ENCODE measurements at places on chromosomes 12 and 14.

GRCh38 chr14:25351269-25351668, 301.3 kb upstream of the STXBP6 start:
- no peak for DNase-seq

- DNase-seq, result peak; percentile 90
Measured at GRCh38 chr14:99415496-99416281, 65.0 kb downstream of the SETD3 start.

DNA sequence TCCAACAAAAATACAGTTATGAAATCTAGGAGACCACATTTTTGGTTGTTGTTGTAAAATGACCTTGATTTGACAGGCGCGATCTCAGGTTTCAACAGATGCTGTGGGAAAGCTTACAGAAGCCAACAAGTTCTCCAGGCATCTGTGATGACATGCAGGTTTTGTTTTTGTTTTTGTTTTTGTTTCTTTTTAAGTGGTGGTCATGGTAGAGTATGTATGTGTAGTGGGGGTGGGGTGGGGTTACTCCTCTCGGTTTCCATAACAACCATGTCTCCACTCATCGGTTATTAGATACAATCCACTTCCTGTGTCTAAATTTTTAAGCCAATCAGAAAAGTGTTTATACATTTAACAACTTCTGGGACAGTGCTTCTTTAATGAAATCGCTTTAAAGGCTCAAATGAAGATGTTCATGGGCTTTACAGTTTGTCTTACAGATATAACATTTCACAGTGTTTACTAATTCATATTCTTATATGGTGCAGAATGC, 199.9 kb upstream of the FOXN3 start:
- DNase-seq, result no peak

- no peak for DNase-seq
Measured at GRCh38 chr12:1534748-1535147, 59.6 kb downstream of the FBXL14 start.

- no peak for DNase-seq
Measured at GRCh38 chr14:29311983-29312382, 545.4 kb downstream of the FOXG1 start.

DNA sequence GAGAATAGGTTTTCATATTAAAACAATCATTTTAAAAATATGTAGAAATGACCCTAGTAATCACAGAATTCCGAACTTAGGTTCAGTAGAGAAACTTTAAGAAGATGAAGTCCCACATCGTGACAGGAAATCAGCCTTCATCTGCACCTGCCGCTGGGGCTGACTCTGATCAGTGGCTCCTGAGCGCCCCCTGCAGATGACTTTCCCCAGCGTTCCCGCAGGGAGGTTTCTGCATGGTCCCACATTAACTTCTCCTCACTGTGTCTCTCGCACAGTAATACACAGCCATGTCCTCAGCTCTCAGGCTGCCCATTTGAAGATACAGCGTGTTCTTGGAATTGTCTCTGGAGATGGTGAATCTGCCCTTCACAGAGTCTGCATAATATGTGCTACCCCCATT, 1131.1 kb downstream of the TMEM121 start:
- peak; percentile 2 for DNase-seq

DNA sequence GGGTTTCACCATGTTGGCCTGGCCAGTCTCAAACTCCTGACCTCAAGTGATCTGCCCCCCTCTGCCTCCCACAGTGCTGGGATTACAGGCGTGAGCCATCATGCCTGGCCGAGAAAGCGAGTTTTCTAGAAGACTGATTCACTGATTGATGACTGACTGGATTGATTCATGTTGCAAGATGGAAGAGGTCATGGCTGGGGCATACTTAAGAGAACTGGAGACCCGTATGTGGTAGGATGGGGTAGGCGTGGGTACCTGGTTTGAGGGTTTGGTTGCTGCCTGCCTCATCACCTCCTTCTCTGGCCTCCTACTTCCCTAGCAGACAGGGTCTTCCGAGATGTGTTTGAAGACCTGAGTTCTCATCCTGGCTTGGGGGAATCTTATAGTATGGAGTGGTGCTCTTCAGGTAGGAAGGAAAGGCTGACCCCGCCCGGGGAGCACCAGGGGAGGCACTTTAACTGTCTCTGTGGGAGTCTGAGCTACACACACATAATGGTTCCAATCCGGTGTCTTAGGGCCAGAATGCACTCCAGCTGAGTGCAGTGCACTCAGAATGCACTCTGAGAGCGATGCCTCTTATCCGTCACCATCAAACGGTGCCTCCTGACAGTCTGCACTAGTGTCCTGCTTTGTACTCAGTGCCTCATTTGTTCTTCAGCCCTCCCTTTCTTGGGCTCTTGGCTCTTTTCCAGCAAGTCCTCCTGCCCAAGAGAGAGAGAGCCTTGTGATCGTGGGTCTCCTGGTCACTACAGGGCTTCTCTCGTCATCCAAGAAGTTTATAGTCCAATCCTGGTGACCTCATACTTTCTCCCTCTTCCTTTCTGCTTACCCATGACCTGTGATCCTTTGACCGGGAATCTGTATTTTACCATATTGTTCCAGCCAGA, 19.7 kb downstream of the PLEKHG3 start:
- DNase-seq, result peak; percentile 33

DNA sequence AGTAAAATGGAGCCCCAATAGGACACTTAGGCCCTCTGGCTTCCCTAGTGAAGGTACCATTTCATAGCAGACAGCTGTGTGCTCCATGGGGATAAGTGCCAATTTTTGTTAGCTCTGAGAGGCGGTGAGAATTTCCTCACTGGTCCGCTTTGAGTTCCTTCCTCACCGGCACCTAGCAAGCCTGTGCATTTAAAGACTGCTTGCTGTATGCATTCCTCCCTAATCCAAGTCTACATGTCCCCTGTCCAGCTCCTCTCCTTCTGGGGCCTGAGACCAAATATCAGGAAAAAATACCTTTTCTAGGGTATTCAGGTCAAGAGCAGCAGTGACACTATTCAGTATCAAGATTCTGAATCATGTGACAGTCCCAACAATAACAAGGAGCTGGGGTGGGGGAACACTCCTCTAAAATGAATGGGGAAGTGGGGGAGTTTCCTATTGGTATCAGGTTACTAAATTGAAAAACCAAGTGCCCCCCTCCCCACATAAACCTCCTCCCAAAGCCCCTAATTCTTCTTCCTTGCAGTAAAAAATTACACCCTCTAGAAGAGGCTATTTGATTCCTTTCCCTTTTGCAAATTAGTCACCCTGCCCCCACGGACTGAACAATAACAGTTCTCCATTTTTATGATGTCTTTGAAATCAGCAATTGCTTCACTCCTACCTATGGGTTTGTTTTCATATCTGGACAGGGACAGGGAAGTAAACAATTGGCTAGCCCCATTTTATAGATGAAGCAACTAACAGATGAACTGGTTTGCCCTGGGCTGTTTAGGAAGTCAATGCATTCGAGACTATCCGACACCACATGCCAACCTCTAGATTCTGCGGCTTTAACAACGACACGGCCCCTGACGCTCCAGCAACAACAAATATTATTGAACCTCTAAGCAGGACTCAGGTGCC, 28.9 kb downstream of the BCL11B start:
- DNase-seq, result no peak

DNA sequence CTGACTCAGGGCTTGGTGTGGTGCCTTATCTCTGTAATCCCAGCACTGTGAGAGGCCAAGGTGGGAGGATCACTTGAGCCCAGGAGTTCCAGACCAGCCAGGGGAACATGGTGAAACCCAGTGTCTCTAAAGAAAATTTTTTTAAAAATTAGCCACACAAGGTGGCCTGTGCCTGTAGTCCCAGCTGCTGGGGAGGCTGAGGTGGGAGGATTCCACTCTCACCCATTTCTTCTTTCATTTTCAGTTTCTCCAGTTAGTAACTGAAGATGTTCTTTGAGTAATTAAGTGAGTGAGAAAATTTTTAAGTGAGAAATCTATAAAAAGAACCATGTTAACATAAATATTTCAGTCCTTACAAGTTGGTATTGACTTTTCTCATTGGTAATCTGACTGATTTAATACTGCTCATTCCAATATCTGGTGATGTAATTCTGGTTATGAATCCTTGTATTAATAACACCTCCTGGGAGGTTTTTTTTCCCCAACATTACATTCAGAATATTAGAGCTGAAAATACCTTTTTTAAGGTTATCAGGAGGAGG, 6.1 kb downstream of the METTL3 start:
- no peak for DNase-seq

DNA sequence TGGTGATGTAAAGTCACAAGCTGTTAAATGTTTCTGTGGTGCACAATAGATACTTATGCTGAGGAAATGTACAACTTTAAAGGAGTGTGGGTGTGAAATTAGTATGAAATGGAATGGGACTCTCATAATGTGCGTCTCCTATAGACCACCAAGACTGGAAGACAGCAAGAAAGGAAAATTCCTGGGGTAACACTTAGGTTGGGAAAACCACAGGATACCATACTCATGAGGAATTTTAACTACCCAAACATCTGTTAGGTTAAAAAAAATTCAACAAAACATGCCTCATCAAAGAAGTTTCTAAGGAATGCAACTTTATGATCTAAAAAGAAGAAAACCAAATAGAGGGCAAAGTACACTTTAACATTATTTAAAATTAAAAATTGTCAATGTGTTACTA, 113.7 kb upstream of the MYF6 start:
- no peak for DNase-seq

- DNase-seq, result no peak
Measured at GRCh38 chr12:108679106-108679681, 45.5 kb upstream of the SELPLG start.

- no peak for DNase-seq
Measured at GRCh38 chr12:63911341-63911740, 66.8 kb downstream of the SRGAP1 start.

DNA sequence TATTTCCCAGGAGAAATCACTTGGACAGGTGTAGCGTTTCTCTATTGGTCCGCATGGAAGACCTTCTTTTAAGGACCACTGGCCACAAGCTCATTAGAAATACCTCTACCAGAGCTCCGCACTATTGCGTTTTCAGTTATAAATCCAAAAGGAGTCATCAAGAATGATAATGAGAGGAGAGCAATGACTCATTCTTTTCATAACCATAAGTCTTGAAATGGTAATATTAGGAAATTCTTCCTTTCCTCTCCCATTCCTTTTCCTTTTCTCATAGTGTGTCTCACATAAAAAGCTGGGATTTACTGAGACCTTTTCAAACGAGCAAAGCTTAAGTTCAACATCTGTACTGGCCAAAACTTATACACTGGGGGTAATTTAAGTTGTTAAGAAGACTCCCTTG, 215.7 kb downstream of the CPNE8 start:
- DNase-seq, result no peak

DNA sequence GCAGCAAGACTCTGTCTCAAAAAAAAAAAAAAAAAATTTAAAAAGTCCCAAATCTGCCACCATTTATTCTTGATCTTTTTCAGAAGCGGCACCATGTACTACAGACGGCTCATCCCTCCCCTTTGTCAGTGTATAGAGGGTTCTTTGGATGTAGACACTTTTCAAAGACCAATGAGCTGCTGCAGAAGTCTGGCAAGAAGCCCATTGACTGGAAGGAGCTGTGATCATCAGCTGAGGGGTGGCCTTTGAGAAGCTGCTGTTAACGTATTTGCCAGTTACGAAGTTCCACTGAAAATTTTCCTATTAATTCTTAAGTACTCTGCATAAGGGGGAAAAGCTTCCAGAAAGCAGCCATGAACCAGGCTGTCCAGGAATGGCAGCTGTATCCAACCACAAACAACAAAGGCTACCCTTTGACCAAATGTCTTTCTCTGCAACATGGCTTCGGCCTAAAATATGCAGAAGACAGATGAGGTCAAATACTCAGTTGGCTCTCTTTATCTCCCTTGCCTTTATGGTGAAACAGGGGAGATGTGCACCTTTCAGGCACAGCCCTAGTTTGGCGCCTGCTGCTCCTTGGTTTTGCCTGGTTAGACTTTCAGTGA, 6.5 kb upstream of the ACACB start:
- DNase-seq, result no peak

GRCh38 chr14:49982082-49982481, 89.2 kb downstream of the ARF6 start:
- DNase-seq, result no peak

DNA sequence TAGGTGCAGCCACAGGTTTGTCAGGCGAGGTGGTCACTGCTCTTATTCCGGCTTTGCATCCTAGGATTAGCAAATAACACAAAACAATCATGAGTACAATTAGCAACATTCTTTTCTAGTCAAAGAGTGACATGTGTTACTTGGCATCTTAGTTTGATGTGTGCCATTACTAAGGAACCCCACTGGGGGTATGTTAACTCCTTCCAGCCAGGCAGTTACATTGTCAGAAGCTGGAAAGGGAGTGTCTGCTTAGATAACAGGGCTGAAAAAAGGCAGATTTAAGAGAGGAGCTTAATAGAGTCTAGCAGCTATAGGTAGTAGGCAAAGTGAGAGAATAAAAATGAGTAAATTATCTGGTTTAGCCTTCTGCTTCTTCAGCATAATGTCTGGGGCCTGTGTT, 30.5 kb upstream of the METAP2 start:
- no peak for DNase-seq

DNA sequence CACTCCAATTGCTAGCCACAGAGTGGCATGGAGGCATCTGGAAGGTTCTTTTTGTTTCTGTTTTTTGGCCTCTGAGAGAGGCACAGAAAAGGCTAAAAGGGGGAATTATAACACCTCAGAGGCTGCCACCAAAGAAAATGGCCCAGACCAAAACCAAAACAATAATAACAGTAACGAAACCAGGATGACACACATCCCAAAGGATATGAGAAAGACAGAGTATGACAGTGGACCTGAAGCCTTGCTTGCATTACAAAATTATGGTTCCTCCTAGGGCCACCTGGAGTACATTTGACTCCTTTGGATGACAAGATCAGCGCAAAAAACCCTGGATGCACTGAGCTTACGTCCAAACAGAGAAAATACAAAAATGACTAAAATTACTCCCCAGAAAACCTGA, 152.7 kb downstream of the AEBP2 start:
- no peak for DNase-seq

DNA sequence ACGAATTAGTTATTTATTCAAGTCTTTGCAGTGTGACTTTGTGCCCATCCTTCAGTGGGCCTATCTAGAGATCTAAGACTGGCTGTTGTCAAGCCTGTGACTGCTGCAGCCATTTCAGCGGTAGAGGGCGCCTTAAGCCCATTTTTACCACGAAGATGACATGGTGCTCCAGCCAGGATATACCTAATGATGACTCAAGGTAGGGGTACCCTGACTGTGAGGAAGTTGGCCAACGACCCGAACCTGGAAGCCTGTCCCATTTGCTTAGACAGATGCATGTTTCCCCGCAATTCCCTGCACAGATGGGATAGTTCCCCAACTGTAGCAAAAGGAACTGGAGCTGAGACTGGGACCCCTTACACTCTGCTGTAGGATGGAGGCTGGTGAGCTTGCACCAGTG, 41.3 kb downstream of the RAB3IP start:
- DNase-seq, result peak; percentile 86

Measured in HT-29 (cell line).